Osteocyte (in vitro differentiated cells): ENCODE measurements at places on chromosomes 11 and 22. TPM values are rescaled to one million over a fixed set of nuclear protein-coding genes. Genes with fewer than 3 reads are reported as not detected.
A peak's percentile ranks its signal among the peaks of the same experiment; 100 is the strongest.

The GTSE1 gene
- 9.4 and 10.0 TPM in 2 replicates for total RNA-seq

The MMP1 gene
- total RNA-seq, result not detected in 2 replicates

The TTC36 gene
- 0.86 and 1.2 TPM in 2 replicates for total RNA-seq

The DRD2 gene
- not detected in 2 replicates for total RNA-seq

GRCh38 chr11:131640320-131640719 is 269.9 kb downstream of the NTM start:
- no peaks in the 10 kb centered on the region for H3K4me1 ChIP-seq
- H3K4me3 ChIP-seq, result no peak overlapping the region
- peaks cover 11% of the 10 kb centered on the region for H3K27me3 ChIP-seq
- no peaks in the 10 kb centered on the region for H3K36me3 ChIP-seq

DNA sequence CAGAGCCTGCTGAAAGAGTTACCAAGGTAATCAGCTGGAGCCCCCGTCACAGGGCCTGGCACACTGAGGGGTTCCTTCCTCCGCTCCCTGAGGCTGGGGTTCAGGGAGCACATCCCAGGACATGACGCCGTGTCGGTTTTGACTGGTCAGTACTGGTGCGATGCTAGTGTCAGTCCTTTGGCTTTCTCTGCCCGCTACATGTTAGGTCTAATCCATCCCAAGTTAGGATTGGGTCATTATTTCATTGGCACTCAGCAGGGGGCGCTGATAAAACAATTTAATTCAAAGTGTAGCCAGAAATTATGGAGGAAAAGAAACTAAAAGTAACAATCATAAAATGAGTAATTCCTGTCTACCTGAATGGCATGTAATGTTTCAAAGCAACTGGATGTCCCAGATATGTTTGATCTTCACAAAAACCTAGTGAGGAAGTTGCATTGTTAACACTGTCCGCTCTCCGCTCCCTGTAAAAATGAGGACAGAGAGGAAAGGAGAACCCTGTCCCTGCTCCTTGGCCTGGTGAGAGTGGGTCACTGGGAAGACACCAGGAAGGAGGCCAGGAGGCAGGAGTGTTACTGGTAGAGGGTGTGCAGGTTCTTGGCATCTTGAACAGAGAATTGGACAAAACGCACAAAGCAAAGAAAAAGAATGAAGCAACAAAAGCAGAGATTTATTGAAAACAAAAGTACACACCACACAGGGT is 27.1 kb downstream of the TSKU start:
- no peaks in the 10 kb centered on the region for H3K27me3 ChIP-seq
- H3K4me1 ChIP-seq, result peaks cover 28% of the 10 kb centered on the region
- H3K4me3 ChIP-seq, result no peak overlapping the region
- H3K36me3 ChIP-seq, result no peaks in the 10 kb centered on the region

DNA sequence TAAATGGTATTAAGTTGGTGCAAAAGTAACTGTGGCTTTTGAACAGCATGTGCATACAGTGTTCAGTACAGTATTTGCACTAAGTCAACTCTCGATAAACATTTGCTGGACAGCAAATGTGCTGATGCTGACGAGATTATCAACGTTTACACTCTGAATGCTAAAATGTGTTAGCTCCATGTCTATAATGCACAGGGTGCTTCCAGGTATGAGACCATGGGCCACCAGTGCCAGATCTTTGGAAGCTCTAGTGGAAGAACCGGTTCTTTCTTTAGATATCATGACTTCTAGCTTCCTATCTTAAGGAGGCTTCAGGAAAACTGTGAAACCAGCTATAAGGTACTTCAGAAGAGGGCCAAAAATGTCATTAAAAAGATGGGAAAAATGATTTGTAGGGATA is 17.2 kb downstream of the SNX19 start:
- no peak overlapping the region for H3K27ac ChIP-seq
- H3K36me3 ChIP-seq, result peaks cover 53% of the 10 kb centered on the region
- no peaks in the 10 kb centered on the region for H3K27me3 ChIP-seq

- peak overlapping the region; percentile 89 for H3K27ac ChIP-seq
- no peaks in the 10 kb centered on the region for H3K27me3 ChIP-seq
- no peak for DNase-seq
- H3K36me3 ChIP-seq, result no peaks in the 10 kb centered on the region
- H3K4me1 ChIP-seq, result peaks cover 40% of the 10 kb centered on the region
Observed at GRCh38 chr11:110428956-110429730, 605 bp upstream of the FDX1 start.

- peaks cover 10% of the 10 kb centered on the region for H3K4me1 ChIP-seq
- no peaks in the 10 kb centered on the region for H3K27me3 ChIP-seq
- no peak for DNase-seq
- no peaks in the 10 kb centered on the region for H3K36me3 ChIP-seq
- H3K4me3 ChIP-seq, result no peak within 1 kb of the TSS
Observed at GRCh38 chr22:50577987-50578775, at the start of gene CPT1B. TSS of gene CPT1B (minus strand) at chr22:50578427. CDS start at chr22:50577915, 512 bp downstream.

DNA sequence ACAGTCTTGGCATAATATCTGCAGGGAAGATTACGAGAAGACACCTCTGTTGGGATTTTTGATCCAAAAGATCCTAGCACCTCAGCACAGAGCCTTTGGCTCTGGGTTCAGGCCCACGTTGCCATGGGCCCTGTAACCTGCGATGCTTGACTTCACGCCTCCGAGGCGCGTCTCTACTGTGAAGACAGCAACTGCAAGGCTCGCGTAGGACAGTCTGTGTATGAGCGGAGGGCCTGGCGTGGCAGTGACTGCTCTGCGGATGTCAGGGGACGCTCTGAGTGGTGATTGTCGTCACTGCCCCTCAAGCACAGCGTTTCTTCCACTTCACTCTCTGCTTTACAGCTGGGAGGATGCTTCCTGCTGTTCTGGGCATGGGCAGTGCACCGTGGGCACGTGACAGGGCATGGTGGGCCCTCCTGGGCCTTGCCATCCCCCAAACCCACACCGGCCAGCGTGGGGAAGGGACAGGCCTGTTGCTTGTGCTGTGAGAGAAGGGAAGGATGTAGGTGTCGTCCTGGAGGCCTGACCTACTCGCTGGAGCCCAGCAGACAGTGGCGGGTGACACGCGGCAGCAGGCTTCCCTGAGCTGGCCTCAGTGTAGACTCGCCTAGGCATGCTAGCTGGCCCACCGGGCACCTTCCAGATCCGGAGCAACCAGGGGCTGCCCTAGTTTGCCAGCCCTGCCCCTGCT is 26.5 kb downstream of the GLB1L2 start:
- DNase-seq, result no peak
- H3K36me3 ChIP-seq, result no peaks in the 10 kb centered on the region
- H3K27me3 ChIP-seq, result peaks cover 19% of the 10 kb centered on the region
- H3K4me1 ChIP-seq, result no peaks in the 10 kb centered on the region

DNA sequence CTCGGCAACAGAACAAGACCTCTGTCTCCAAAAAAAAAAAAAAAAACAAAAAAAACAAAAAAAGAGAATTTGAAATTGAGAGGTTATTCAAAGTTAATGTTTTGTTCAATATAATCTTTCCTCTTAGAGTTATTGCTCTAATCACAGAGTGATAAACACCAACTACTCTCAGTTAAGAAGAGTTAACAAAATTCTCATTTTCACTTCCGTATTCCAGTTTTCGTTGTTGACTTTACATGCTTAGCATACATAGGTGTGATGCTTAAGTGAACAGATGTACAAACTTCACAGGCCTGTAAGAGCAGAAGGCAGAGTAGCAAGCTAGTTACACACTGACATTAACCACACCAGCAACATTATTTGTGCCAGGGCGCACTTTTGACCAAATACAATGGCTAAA is 12.3 kb downstream of the EIF4ENIF1 start:
- no peak for DNase-seq
- H3K4me3 ChIP-seq, result no peak overlapping the region
- no peak overlapping the region for H3K27ac ChIP-seq
- peaks cover 44% of the 10 kb centered on the region for H3K36me3 ChIP-seq

GRCh38 chr11:71204748-71205664 is 47.4 kb downstream of the SHANK2 start:
- H3K36me3 ChIP-seq, result no peaks in the 10 kb centered on the region
- H3K4me1 ChIP-seq, result no peaks in the 10 kb centered on the region
- DNase-seq, result no peak
- no peak overlapping the region for H3K27ac ChIP-seq
- no peak overlapping the region for H3K4me3 ChIP-seq

DNA sequence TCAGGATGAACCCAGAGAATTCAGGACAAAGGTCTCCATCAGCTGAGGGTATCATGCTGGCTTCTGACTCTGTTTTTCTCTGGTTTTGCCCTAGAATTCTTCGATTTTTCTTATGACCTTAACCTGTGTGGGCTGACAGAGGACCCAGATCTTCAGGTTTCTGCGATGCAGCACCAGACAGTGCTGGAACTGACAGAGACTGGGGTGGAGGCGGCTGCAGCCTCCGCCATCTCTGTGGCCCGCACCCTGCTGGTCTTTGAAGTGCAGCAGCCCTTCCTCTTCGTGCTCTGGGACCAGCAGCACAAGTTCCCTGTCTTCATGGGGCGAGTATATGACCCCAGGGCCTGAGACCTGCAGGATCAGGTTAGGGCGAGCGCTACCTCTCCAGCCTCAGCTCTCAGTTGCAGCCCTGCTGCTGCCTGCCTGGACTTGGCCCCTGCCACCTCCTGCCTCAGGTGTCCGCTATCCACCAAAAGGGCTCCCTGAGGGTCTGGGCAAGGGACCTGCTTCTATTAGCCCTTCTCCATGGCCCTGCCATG is 16.8 kb downstream of the SERPING1 start:
- no peaks in the 10 kb centered on the region for H3K36me3 ChIP-seq
- DNase-seq, result no peak
- no peaks in the 10 kb centered on the region for H3K4me1 ChIP-seq

GRCh38 chr22:25495285-25495684 is 69.2 kb upstream of the GRK3 start:
- H3K27me3 ChIP-seq, result no peaks in the 10 kb centered on the region
- no peak overlapping the region for H3K4me3 ChIP-seq
- peaks cover 7% of the 10 kb centered on the region for H3K36me3 ChIP-seq
- no peak for DNase-seq
- H3K4me1 ChIP-seq, result peaks cover 18% of the 10 kb centered on the region

DNA sequence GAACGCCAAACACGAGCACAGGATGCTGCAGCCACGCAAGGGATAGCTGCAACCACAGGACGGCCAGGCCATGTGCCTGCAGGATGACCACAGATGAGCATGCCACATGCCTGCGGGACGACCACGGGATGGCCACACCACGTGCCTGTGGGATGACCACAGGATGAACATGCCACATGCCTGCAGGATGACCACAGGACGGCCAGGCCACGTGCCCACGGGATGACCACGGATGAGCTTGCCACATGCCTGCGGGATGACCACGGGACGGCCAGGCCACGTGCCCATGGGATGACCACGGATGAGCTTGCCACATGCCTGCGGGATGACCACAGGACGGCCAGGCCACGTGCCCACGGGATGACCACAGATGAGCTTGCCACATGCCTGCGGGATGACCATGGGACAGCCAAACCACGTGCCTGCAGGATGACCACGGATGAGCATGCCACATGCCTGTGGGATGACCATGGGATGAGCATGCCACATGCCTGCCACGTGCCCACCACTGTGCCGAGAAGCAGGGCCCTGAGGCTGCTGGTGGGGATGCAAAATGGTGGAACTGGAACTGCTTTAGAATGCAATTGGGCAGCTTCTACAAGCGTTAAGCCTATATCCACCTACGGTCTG is 12.8 kb upstream of the MOB2 start:
- H3K27me3 ChIP-seq, result no peaks in the 10 kb centered on the region
- H3K4me1 ChIP-seq, result peaks cover 23% of the 10 kb centered on the region
- peaks cover 10% of the 10 kb centered on the region for H3K36me3 ChIP-seq
- no peak overlapping the region for H3K27ac ChIP-seq
- no peak overlapping the region for H3K4me3 ChIP-seq

DNA sequence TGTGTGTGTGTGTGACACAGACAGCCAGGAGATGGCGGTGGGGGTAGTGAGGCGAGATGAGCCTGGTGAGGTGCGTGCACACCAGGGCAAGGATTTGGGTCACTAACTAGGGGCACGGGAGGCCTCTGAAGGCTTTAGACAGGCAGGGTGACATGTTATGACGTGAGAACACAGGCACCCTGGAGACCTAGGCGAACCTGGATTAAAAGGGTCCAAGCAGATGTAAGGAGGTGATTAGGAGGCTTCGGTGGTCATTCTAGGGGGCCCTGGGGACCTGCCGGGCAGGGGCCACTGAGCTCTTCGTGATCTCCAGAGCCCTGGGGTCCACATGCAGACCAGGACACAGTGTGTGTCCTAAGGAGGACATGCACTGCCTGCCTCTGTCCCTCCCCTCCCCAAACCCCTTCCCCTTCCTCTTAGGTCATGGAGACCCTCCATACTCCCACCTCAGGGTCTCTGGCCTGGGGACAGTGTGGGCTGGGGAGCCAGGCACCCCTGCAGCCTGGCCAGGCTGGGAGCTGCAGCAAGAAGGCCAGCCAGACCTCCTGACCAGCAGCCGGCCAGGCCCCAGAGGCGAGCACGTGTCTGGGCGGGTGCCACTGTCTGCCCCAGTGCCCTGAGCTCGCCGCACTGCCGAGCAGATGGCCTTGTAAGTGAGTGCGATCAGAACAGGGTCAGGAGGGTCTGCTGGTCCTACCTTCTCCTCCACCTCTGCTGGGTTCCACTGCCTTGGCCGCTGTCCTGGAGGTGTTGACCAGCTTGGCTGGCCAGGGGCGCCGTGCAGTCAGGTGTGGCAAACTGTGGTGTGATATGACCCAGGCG is 32.1 kb downstream of the IFT27 start:
- no peaks in the 10 kb centered on the region for H3K4me1 ChIP-seq
- peak; percentile 70 for DNase-seq
- H3K27me3 ChIP-seq, result peaks cover 30% of the 10 kb centered on the region
- no peaks in the 10 kb centered on the region for H3K36me3 ChIP-seq

GRCh38 chr11:60905551-60906113 is 753 bp downstream of the PRPF19 start:
- DNase-seq, result no peak
- H3K27me3 ChIP-seq, result peaks cover 18% of the 10 kb centered on the region
- H3K4me1 ChIP-seq, result peaks cover 26% of the 10 kb centered on the region

GRCh38 chr11:13884158-13884799 is 78.2 kb upstream of the SPON1 start:
- H3K4me3 ChIP-seq, result no peak overlapping the region
- H3K27ac ChIP-seq, result no peak overlapping the region
- no peaks in the 10 kb centered on the region for H3K4me1 ChIP-seq
- H3K27me3 ChIP-seq, result peaks cover 7% of the 10 kb centered on the region
- DNase-seq, result no peak
